ENCODE measurements at places on chromosomes 12 and 14.

DNA sequence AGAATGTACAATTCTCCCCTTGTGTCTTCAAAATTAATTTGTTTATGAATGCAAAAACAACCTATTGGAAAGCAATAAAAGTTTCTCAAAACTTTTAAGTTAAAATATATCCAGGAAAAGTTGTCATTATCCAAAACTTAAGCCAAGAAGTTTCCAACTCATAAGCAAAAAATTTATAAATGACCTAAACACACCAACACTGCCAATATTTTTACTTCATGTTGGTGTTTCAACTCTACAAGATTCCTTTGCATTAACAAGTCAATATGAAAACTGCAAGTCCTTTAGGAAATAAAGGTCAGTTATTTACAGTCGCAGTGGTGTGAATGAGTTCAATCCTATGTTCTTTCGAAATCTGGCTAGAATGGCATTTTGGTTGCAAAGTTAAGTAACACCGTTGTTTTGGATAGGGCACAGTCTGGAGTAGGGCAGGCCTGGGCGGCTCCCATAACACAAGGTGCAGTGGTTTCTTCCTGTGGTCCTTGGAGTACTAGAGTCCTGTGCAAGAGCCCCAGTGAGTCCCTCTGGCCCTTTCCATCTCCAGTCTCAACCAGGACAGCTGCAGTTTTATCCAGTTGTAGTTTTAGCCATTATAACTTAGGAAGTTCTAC lies 151.4 kb downstream of the MED13L start:
- no peak for DNase-seq

DNA sequence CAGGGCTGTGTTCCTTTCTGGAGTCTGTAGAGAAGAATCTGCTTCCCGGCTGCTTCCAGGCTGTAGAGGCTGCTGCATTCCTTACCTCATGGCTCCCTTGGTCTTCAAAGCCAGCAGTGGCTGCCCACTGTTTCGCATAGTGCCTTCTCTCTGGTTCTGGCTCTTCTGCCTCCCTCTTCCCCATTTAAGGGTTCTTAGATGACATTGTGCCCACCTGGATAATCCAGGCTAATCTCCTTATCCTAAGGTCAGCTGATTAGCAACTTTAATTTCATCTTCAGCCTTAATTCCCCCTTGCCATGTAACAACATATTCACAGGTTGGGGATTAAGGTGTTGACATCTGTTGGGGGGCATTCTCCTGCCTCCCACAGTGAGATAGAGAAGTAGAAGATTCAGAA lies 208.6 kb upstream of the TMTC1 start:
- no peak for DNase-seq

GRCh38 chr14:101171650-101172049 lies 268.1 kb upstream of the RTL1 start:
- DNase-seq, result no peak

- no peak for DNase-seq
Observed at GRCh38 chr14:68924186-68925158, 54.6 kb downstream of the ACTN1 start.

- no peak for DNase-seq
Observed at GRCh38 chr12:88044035-88044434, 14.8 kb upstream of the C12orf50 start.

Measured in CD4-positive, alpha-beta T cell treated with Interleukin-17A for 1 hour (primary cell).